ENCODE measurements at places on chromosomes 16 and 17.

DNA sequence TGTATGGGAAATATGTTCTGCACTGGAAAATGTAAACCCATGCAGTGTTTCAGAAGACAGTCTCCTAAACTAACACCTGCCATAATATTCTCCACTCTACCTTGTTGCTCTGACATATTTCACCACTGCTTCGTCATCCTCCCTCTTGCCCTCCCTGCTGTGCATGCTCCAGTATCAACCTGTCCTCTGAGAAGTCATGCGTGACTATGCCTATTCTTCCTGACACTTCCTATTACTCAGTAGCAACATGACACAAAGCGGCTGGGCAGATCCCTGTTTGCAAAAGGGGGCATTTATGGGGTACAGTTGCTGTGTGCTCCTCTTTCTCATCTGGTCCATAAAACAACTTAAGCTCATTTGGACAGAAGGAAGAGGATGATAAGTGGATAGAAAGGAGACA lies 805.6 kb upstream of the EEF2KMT start:
- DNase-seq = no peak

GRCh38 chr16:52465711-52466267 lies 81.2 kb downstream of the TOX3 start:
- no peak for DNase-seq

GRCh38 chr16:23254338-23254737 lies 47.8 kb upstream of the SCNN1B start:
- DNase-seq = no peak

- no peak for DNase-seq
These were observed 156.5 kb downstream of the SLC39A11 start for GRCh38 chr17:72935984-72936383.

- DNase-seq = no peak
These were observed 20.9 kb upstream of the PPM1D start for GRCh38 chr17:60579090-60579489.

GRCh38 chr16:29117631-29118030 lies 132.8 kb downstream of the LAT start:
- DNase-seq = no peak

DNA sequence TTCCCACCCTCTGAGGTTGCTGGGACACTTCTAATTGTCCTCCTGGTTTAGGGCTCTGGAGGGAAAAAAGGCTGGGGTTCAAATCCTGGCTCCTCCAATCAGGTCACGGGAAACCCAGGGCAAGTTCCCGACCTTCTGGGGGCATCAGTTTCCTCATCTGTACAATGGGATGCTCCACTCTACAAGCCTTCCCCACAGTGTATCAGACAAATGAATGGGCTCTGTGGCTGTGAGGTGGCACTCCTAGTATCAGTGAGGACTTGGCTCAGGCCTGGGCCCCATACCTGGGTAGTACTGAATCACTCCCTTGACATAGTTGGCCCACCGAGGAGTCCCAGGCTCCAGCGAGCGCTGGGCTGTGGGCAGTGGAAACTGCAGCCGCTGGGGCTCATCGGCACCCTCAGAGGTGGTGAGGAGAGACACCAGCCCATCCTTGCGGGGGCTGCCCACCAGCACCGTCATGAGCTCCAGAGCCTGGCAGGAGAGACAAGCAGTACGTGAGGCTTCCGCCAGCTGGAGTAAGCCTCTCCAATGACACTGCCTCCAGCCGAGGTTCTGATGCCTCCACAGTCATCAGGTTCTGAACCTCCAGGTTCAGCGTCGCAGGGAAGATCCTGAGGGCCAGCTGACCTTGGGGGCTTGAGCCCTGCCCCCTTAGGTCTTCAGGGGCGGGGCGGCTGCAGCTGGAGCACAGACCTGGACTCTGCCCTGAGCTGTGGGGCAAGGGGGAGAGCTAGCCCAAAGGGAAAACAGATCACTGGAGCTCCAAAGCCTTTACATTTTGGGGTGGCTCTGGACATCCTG lies 1.2 kb downstream of the GALK1 start:
- DNase-seq = no peak

- no peak for DNase-seq
These were observed 2.8 kb downstream of the WDR81 start for GRCh38 chr17:1727258-1727789.

DNA sequence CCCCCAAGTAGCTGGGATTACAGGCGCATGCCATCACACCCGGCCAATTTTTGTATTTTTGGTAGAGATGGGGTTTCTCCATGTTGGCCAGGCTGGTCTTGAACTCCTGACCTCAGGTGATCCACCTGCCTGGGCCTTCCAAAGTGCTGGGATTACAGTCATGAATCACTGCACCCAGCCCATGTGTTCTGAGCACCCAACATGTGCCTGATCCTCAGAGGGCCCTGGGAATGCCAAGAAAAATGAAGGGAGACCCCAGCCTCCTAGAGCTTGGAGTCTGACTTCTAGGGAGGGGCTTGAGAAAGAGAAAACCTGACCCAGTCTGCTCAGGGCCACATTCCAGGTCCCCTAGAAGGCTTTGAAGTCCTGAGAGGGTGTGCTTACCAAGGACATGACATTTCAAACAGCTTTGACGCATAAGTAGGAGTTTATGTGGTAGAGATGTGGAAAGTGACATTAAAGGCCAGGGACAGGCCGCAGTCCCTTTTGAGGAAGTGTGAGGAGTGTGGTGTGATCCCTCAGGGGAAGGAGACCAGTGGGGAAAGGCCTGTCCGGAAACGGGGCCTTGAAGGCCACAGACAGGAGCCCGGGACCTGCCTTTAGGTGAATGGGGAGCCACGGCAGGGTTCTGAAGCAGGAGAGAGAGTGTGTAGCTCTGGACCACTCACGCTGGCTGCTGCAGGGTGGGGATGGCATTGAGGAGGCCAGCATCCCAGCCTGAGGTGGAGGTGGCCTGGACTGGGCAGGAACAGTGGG lies 1.1 kb upstream of the CCL22 start:
- DNase-seq = no peak

DNA sequence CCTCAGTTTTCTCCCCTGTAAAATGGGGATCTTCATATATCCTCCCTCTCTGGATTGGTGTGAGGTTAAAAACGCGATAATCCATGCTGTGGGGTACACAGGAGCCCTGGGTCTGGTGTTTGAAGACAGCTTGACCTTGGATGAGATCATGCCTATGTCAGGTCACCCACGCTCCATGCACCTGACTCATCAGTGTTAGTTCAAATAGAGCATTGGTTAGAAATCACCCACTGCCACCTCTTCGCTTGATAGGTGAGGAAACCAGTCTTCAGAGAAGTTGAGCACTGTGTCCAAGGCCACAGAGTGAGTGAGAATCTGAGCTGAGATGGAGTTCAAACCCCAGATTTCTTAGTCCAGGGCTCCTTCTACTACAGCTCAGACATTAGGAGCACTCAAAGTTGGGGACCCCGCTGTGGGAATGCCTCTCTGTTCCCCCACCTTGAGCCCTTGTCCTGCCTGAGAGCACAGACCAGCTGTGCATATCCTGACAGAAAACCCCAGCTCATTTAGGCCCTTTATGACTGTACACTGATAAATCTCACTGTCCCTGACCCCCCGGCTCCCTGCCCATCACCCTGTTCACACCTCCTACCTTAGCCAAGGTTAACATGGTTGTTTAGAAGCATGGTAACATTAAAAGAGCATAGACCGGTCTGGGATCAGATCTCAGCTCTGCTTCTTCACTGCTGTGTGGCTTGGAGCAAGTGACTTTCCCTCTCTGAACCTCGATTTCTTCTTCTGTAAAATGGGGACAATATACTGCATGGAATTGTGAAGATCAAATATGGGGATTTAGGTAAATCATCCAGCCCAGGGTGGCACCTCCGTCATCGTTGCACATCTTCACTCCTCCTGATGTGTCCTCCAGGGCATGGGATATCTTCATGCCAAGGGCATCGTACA lies 22.4 kb upstream of the LGALS9 start:
- no peak for DNase-seq

DNA sequence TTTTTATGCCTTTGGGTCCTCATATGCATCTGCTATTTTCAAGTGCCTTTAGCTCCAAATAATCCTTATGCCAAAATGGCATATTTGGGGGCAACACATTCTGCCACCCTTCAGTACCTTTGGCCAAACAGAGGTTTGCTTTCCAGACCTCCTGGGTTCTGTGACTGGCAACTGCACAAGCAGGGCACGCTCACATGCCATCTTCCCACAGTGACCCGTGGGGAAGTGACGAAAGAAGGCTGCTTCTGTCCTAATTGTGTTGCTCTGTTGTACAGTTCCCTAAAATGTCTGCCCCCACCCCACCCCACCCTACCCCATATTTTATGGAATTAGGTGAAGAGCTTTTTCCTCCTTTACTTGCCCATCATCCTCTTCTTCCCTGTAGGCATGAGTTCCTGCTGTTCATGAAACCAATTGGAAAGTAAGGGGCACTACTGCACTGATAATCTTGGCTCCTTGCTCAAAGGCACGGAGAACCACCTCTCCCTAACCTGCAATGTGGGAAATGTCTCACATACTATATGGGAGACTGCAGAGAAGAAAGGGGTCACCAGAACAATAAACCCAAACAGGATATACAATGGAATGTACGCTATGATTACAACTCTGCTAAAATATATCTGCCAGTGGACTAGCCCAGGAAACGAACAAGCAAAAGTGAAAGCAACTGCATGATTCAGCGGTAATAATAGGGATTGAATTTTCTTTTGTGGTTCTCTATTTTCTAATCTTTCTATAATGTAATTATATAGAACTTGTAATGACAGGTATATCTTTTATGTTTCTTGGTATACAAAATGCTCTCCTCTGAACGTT lies 3.3 kb upstream of the SLFN12L start:
- DNase-seq = peak; percentile 48

GRCh38 chr16:81846105-81846504 lies 67.0 kb downstream of the PLCG2 start:
- DNase-seq = no peak

DNA sequence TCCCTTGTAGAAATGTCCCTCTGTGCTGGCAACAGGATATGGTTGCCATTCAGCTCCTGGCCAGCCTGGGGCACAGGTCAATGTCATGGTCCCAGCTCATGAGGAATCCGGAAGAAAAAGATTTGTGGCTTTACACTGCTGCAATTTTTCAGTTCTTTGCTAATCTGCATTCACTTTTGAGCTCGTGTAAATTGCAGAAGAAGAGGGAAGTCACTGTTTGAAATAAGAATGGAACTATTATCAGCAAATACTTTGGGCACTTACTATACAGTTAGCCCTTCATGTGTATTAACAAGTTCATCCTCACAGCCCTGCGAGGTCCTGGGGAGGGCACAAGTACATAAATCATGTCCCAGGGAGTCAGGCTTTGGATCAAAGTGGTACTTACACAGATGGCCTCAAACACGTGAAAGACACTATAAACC lies 14.2 kb downstream of the SLC47A2 start:
- DNase-seq = no peak

- no peak for DNase-seq
These were observed 109.5 kb upstream of the CIBAR2 start for GRCh38 chr16:85221771-85222154.

GRCh38 chr16:72367851-72368250 lies 195.9 kb upstream of the PMFBP1 start:
- no peak for DNase-seq

- DNase-seq = no peak
These were observed 6.5 kb upstream of the XYLT2 start for GRCh38 chr17:50339381-50339780.

DNA sequence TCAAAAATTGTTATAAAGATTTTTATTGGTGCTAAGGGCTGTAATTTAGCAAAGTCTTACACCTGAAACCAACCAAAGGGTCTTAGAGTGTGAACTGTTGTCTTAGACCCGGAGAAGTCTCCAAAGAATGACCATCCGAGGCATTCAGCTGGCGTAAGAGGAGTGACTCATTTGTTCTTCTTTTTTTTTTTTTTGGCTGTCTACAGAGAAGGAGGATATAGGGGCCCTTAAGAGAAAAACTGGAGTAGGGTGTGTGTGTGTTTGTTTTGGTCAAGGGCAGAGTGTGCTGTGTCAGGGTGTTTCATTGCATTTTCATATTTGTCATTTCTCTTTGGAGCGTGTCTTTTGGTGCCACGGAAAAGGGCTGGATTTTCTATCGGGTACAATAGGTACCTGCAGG lies 508.0 kb downstream of the WWOX start:
- no peak for DNase-seq

GRCh38 chr17:29331708-29332085 lies 37.7 kb upstream of the NUFIP2 start:
- DNase-seq = no peak

- peak; percentile 72 for DNase-seq
These were observed 29.9 kb upstream of the ARL4D start for GRCh38 chr17:43368740-43369506.

- peak; percentile 74 for DNase-seq
These were observed 37.2 kb upstream of the BCAR1 start for GRCh38 chr16:75288596-75289120.

DNA sequence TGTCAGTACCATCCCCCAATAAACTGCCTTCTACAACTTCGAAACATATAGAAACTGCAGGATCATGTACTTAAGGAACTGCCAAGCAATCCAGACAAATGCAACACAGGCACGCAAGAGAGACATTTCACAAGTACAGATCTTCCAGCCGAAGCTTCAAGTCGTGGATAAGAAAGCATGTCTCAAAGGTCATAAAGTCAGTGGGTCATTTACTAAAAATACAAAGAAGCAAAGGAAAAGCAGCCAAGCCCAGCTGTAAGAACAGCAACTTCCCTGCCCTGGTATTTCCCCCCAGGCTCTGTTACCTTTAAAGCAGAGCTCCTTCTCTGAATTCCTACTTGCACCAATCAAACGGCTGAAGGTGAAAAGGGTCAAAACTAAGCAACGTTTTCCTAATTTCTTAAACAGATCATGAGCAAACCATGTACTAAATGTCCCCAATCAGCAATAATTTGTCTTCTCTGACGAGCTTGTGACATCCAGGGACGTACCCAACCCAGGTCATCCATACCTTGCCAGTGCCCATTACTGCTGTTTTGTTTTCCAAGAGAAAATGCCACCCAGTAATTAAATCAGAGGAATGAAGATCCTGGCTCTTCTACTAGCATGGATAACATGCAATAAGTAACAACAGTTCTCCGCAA lies 1.7 kb downstream of the AKTIP start:
- DNase-seq = no peak

- peak; percentile 94 for DNase-seq
These were observed at the start of gene GINS2 for GRCh38 chr16:85688586-85689284. TSS of gene GINS2 (minus strand) at chr16:85688954. CDS start at chr16:85688898, 56 bp downstream.

GRCh38 chr17:284676-285355 lies 67.8 kb downstream of the RPH3AL start:
- DNase-seq = no peak

DNA sequence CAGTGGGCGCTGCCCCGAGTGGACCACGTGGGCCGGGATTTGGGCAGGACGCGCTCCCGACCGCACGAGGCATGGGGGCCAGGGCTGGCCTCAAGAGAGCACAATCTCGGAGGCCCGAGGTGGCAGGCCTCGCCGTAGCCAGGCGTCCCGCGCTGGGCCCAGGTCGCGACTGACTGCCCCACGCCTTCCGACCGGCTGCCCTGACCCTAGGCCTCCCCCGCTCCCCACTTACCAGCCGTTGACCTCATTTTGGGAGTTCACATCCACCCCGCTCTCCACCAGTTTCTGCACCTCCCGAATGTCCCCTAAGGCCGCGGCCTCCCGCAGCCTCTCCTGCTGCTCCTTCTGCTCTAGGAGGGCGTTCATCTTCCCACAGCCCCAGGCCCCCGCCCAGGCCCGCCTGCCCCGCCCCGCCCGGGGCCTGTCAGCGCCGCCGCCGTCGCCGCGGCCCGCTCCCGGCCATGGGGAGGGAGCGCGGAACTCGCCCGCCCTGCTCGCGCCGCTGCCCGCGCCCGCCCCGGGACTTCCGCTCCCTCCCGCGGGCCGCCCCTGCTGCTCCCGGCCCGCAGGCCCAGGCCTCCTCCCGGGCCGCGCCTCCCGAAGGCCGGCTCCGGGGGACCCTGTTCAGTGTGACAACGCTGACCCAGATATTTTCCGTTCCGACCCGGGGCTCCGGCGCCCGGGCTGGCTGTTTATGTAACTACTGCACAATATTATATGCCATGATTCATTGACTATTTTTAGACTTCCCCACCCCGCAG lies at the start of gene ANKRD40:
TSS of gene ANKRD40 (minus strand) at position 626 of the 761 bp plus-strand sequence. CDS start at position 366, 260 bp downstream.
- peak; percentile 92 for DNase-seq
